ENCODE measurements at places on chromosomes 6 and 20. TPM values are rescaled to one million over a fixed set of nuclear protein-coding genes. Genes with fewer than 3 reads are reported as not detected.
A peak's percentile ranks its signal among the peaks of the same experiment; 100 is the strongest.

- no peak for DNase-seq
Measured at GRCh38 chr6:6695625-6696276, 107.2 kb downstream of the LY86 start.

DNA sequence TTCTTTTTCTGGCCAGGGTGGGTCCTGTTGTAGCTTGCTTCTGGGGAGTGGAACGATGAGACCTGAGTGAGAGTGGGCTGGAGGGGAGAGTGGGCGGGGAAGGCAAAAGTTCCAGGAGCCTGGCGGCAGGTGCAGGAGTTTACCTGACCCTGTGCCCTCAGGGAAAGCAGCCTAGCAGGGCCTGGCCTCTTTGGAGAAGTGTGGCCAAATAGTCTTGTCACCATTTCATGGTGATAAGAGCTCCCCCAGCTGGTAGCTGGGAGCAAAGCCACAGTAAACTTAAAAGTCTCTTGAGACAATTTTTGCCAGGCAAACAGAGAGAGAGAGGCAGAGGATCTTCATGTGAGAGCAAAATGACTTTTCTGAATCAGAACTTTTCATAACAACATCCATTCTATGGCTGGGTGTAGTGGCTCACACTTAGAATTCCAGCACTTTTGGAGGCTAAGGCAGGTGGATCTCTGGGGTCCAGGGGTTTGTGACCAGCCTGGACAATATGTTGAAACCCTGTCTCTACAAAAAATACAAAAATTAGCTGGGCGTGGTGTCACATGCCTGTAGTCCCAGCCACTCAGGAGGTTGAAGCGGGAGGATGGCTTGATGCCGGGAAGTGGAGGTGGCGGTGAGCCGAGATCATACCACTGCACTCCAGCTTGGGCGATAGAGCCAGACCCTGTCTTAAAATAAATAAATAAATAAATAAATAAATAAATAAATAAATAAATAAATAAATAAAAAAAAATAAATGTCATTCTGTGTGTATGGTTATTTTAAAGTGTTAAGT lies 161.8 kb upstream of the SCGN start:
- peak; percentile 79 for DNase-seq

Gene SPATA25
- total RNA-seq = 1.1 TPM

Gene RAMACL
- total RNA-seq = 0.20 TPM

Gene TSPO2
- total RNA-seq = not detected

Gene FAM83C
- not detected for total RNA-seq

DNA sequence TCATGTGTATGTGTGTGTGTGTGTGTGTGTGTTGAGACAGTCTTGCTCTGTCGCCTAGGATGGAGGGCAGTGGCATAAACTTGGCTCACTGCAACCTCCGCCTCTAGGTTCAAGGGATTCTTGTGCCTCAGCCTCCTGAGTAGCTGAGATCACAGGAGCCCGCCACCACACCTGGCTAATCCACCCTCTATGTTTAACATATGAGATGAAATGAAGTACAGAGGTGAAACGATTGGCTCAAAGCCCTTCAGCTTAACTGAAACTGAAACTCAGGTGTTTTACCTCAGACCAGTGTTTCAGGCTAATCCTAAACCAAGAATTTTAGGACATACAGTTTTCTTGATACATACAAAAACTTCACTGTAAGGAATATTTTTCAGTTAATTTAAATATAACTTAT lies 167.3 kb downstream of the KCNQ5 start:
- no peak for DNase-seq

GRCh38 chr6:79042799-79043126 lies 35.3 kb downstream of the PHIP start:
- DNase-seq = no peak

Gene HCK
- total RNA-seq = 9.2 TPM

- no peak for DNase-seq
Measured at GRCh38 chr6:142568857-142569597, 267.2 kb downstream of the ADGRG6 start.

Gene TP53TG5
- not detected for total RNA-seq

DNA sequence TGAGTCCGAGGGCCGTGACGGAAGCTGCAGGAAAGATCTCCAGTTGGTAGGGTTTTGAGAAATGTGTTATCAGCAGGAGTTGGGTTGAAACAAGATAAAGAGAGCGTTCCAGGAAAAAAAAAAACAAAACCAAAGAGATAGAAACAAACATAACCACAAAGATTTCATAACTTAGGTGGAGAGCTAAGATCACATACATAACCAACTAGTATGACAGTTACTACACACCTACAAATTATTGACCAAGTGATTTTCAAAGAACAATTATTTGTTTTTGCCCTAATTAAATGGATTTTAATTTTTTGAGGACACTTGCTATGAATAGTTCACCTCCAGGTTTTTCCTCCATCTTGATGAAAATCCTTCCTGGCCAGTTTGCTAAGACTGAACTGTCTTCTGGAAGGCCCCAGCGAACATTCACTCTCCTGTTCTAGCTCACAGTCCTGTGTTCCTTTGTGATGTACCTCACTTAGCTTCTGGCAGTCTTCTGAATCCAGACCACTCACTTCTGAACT lies 69.4 kb downstream of the SNX9 start:
- DNase-seq = no peak
